ENCODE measurements at places on chromosomes 5 and 9. TPM values are rescaled to one million over a fixed set of nuclear protein-coding genes. Genes with fewer than 3 reads are reported as not detected.

GRCh38 chr5:19928562-19929421 lies 59.2 kb downstream of the CDH18 start:
- DNase-seq = no peak

- no peak for DNase-seq
These were observed 183.9 kb upstream of the ZNF618 start for GRCh38 chr9:113692256-113692655.

DNA sequence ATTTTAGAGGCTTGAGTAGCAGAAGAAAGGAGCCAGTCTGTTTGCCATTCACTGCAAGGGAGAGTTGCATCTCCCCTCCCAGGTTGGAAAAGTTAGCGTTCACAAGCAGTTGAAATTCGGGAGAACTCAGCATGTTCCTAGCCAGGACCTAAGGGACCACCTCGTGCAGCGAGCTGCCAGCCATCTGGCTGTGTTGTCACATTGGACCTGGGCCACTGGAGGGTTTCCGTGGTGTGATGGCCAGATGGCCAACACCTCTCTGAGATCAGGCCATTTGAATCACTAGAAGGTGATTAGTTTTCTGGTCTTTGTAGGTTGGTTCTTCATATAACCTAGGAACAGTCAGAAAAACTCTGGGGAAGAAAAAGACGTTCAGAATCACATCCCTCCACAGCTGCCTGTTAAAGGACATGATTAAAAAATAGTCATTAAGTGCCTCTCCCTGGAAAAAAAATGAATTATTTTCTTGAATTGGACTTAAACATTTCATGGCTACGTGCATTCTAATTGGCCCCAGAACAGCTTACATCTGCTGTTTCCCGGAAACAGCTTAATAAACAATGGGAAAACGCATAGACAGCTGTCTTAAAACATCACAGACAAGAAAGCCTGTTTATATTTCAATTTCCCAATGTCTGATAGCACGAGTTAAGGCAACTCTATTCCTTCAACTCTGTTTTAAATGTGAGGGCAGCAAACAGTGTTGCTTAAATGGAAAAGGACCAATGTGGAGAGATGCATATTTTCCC lies 303.9 kb downstream of the TENT4A start:
- DNase-seq = no peak

- DNase-seq = no peak
These were observed 16.2 kb downstream of the PRRC2B start for GRCh38 chr9:131410044-131410491.

- no peak for DNase-seq
These were observed 174.1 kb downstream of the KDM4C start for GRCh38 chr9:6931913-6932312.

GRCh38 chr5:57531333-57531732 lies 48.7 kb upstream of the ACTBL2 start:
- DNase-seq = no peak

DNA sequence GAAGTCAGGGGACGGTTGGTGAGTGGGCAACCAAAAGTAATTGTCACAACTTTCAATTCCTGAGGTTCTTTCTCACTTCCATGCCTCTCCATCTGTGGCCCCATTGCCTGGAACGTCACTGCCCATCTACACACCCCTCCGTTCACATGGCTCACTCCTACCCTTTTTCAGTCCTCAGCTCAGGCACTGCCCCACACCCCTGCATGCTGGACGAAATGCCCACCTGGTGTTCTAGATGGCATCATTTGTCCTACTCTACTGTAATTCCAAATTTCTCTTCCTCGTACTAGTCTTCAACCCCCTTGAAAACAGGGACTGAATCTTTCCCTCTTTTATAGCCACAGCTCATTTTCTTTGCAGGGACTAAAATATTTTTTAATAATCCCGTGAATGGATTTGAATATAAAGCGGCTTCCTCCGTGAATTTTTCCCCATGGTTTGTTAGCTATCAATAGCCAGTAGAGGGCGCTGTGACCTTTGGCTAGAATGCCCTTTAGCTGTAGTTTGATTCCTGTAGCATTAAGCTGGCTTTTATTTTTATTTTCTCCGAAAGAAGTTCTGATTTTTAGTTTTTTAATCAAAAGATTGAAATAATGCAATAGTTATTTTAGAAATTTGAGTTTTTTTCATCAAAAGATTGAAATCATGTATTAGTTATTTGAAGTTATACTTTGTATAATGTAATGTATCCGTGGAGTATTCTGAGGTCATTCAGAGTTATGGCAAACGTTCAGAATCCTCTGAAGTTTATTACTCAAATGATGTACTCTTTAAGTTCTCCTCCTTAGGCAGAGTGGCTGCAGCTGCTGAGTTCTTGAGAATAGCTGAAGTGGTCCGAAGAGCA lies 232.1 kb downstream of the SH3GL2 start:
- DNase-seq = peak; percentile 56

- DNase-seq = no peak
These were observed 16.1 kb upstream of the TTLL11 start for GRCh38 chr9:122109035-122109813.

GRCh38 chr5:102965653-102966052 lies 154.3 kb downstream of the GIN1 start:
- no peak for DNase-seq

DNA sequence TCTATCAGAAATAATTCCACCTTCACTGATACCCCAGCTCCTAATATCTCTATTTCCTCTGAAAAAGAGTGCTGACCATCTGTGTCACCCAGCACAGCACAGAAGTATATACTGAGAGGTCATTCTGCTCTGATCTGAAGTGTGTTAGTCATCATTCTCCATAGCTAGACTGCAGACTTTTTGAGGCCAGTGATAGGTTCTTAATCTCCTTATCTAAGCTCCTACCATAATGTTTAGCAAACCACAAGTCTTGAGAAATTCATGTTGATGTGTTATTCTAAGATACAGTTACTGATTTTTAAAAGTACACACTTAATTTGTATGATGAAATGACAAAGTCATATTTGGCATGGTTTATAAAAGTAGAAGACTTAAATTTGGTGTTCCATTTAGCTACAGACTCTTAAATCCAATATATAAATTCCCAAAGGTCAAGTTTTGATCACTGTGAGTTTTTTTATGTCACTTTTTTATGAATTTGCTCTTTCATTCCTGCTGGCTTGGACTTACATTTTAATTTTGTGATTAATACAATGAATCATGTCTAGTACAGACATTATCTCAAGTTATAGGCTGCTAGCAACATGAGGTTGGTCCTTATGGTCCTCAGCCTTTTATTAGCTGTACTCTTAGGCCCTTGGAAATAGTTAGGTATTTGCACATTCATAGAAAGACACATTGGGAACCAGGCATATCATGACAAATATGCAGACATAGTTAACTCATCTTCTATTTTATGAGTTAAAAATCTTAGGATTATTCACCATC lies 380.8 kb downstream of the EBF1 start:
- no peak for DNase-seq

- peak; percentile 12 for DNase-seq
These were observed at the start of gene SYK for GRCh38 chr9:90801241-90801972. Gene SYK (plus strand): TSS chr9:90801819. CDS start chr9:90843899, 42,080 bp downstream.

DNA sequence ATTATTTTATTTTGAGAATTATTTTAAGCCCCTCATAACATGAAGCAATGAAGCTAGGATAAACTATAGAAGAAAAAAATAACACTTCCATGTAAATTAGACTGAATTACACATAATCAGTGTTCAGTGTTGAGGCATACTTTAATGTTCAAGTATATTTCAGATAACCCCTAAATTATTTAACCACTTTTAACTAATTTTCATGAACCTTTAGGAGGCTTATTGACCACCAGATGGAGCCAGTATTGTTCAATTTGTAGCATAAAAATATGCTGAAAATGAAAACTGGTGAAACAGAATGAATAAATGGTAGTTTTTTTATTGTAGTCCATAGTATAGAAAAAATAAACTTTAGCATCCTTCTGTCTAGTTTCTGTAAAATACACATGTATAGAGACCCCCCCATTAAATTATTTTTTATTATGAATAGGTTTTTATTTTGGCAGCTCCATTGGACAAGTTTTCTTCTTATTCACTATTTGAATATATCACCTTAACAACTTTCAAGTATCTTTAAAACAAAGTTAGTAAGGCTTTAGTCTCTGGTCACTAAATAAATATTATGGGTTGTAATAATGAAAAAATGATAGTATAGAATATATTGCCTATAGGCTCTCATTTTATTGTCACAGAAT lies 190.1 kb downstream of the CWC27 start:
- DNase-seq = no peak

DNA sequence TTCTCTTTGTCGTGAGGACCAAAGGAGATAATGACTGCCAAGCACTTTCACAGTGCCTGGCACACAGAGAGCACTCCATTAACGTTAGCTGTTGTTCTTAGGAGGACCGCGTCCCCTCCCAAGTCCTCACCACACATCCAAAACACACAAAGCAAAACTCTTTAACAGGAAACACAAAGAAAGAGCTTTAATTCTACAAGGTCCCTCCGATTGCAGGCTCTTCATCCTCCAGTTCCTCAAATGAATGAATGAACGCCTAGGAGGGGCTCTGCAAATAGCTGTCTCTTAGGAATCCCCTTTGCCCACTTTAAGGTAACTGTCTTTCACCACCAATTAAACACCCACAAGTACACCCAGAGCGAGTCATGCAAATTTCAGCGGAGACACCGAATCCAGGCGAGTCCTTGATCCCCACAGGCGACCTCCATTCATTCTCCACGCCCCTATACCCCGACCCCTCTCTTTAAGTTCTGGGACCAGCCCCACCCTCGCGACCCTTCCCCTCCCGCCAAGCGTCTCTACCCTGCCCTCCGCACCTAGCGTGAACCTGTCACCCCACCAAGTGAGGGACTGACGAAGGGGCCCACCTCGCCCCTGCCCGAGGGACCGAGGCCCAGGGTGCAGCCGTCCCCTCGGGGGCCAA lies 644 bp downstream of the TSC1 start:
- DNase-seq = no peak

DNA sequence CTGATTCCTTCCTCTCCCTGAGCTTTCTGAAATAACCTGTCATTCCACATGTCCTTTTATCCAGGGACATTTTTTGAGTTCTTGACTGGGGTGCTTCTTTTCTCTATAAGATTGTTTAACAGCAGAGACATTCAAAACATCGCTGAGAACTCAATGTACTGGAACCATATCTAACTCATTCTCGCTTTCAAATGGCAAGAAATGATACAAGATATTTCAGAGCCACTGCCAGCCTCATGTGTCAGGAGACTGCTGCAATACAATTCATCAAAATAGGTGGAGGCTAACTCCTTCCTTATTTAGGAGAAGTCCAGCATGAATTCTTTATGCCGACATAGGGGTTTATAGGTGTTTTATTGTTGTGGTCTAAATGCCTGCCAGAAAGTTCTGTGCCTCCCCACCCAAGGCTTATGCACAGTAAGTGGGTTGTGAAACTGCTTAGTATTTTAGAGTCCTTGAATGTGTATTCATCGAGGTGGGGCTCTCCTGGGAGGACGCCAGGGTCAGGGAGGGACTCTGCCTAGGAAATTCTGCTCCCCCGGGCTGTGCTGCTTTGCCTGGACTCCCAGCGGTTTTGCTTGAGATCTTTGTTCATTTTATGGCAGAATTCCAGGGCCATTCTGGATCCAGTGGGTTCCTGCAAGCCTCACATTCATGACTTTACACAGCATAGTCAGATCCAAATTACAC lies 53.9 kb downstream of the ZNF474 start:
- no peak for DNase-seq

DNA sequence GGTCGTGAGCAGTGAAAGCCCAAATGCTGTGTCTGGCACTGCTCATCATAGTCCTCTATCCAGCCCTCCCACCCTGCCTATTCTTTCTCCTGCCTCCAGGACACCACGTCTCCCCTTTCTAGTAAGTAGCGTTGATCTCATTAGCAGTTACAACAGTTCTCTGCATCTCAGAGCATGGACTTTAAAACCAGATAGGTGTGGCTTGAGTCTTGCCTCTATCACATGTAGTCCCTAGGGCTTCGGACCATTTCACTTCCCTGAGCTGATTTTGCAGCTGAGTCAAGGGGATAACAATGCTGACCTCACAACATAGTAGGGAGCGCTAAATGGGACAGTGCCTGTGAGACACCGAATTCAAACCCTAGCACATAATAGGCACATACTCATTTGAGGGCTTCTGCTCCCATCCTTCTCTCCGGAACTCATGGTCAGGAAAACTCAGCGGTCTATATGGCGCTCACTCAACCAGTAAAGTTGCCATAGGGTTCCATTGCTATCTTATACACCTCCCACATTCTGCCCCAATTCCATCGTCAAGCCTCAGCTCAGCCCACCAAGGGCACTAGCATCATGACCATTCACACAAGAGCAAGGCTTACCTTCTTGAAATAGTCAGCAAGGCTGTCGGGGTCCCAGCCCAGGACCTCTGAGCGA lies 515 bp downstream of the LCP2 start:
- no peak for DNase-seq

DNA sequence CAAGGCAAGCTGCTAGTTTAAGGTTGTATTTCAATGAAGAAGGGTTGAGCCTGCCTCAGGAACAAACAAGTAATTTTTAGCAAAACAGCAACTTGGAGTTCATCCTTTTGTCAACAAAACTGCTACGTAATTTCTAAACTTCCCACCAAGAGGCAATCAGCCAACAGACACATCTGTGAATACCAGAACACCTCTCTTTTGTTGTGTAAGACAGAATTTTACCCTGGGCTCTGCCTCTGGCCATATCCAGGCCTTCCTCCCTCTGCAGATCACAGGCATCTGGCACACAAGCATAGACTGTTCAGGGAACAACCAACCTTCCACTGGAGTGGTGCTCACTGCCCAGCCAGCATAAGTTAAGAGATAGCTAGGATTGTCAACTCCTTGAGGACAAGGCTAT lies 409.0 kb downstream of the SPOCK1 start:
- no peak for DNase-seq

DNA sequence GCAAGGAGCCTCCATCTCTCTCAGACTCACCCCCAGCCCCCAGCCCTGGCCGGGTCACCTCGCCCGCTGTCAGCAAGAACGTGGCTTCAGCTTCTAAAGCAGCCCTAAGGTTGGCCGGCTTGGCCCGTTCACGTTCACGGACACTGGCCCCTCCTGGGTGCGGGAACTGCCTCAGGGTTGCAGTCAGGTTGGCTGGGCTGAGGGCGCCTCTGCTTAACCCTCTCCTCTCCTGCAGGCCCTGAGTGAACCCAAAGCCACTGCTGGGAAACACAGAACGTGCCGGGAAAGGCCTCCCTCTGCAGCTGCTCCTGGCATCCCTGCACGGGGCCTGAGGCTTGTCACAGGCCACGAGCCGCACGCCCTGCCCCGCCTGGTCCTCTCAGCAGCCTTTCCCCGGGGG lies 40.1 kb upstream of the UBAC1 start:
- no peak for DNase-seq

GRCh38 chr9:133869674-133870405 lies 122.3 kb downstream of the VAV2 start:
- DNase-seq = no peak

The ZNF474 gene
- not detected for total RNA-seq

The PPP1R26 gene
- 21.5 TPM for total RNA-seq

The GZMA gene
- 0.62 TPM for total RNA-seq

The ZNF300 gene
- 11.1 TPM for total RNA-seq

The ST8SIA4 gene
- total RNA-seq = 30.3 TPM

The PCDHGA5 gene
- 2.4 TPM for total RNA-seq

The ADAMTSL2 gene
- total RNA-seq = 5.9 TPM

The AQP7 gene
- 0.64 TPM for total RNA-seq

The FAM221B gene
- not detected for total RNA-seq

The ACER2 gene
- total RNA-seq = 9.6 TPM
